ENCODE measurements at places on chromosomes 13 and 19. TPM values are rescaled to one million over a fixed set of nuclear protein-coding genes. Genes with fewer than 3 reads are reported as not detected.

ZNF837 gene
- 1.1 TPM for total RNA-seq

PSG1 gene
- not detected for total RNA-seq

LGALS7B gene
- not detected for total RNA-seq

SGCG gene
- total RNA-seq = not detected

COMP gene
- 8.7 TPM for total RNA-seq

RGS9BP gene
- 0.31 TPM for total RNA-seq

CGB1 gene
- total RNA-seq = not detected

MBD3 gene
- total RNA-seq = 85.6 TPM

NXNL1 gene
- not detected for total RNA-seq

DMKN gene
- total RNA-seq = 0.53 TPM

NOVA2 gene
- total RNA-seq = 0.13 TPM

ZNF805 gene
- 25.1 TPM for total RNA-seq

EHD2 gene
- 146 TPM for total RNA-seq

ZNF415 gene
- total RNA-seq = 12.7 TPM

CYP2F1 gene
- not detected for total RNA-seq

EXOSC5 gene
- 7.2 TPM for total RNA-seq

TRPC4 gene
- 17.2 TPM for total RNA-seq

TDRD3 gene
- total RNA-seq = 23.9 TPM

LDLR gene
- total RNA-seq = 269 TPM

SIGLEC5 gene
- total RNA-seq = not detected

CDC42EP5 gene
- total RNA-seq = 23.9 TPM

RXFP2 gene
- not detected for total RNA-seq

AP1M2 gene
- total RNA-seq = 0.19 TPM

LILRA5 gene
- not detected for total RNA-seq

ZNF471 gene
- 4.4 TPM for total RNA-seq

ZBTB32 gene
- total RNA-seq = not detected

RGCC gene
- total RNA-seq = 1.7 TPM

LIPE gene
- total RNA-seq = 2.6 TPM

TIMM29 gene
- total RNA-seq = 21.9 TPM

KRTDAP gene
- total RNA-seq = not detected

SKA3 gene
- total RNA-seq = 5.3 TPM

IFNL1 gene
- total RNA-seq = not detected

RNF17 gene
- not detected for total RNA-seq

ZNF790 gene
- 8.2 TPM for total RNA-seq

RAB3A gene
- total RNA-seq = 6.6 TPM

RUBCNL gene
- total RNA-seq = 0.31 TPM

SLC39A3 gene
- total RNA-seq = 26.8 TPM

ZNF135 gene
- 4.5 TPM for total RNA-seq

GPR183 gene
- total RNA-seq = not detected

FCGBP gene
- total RNA-seq = 0.13 TPM

RYR1 gene
- under 0.01 TPM for total RNA-seq

KCNJ14 gene
- 0.26 TPM for total RNA-seq

ERICH6B gene
- not detected for total RNA-seq

CYP2A6 gene
- total RNA-seq = not detected

C1QTNF9B gene
- total RNA-seq = not detected

TEX101 gene
- not detected for total RNA-seq

NPAS1 gene
- 0.13 TPM for total RNA-seq

GZMM gene
- total RNA-seq = not detected

IRS2 gene
- total RNA-seq = 1.1 TPM

KCNRG gene
- total RNA-seq = 5.9 TPM

SCN1B gene
- total RNA-seq = 32.8 TPM

ZFP28 gene
- total RNA-seq = 9.4 TPM

QPCTL gene
- total RNA-seq = 7.2 TPM

PRKCSH gene
- 126 TPM for total RNA-seq

NLRP5 gene
- total RNA-seq = not detected

MARK4 gene
- 18.3 TPM for total RNA-seq

All from aortic smooth muscle cell (primary cell).